ENCODE measurements at places on chromosomes 6 and 20. TPM values are rescaled to one million over a fixed set of nuclear protein-coding genes. Genes with fewer than 3 reads are reported as not detected.

The AMD1 gene
- total RNA-seq: 121 TPM

The KCNK5 gene
- 2.6 TPM for total RNA-seq

DNA sequence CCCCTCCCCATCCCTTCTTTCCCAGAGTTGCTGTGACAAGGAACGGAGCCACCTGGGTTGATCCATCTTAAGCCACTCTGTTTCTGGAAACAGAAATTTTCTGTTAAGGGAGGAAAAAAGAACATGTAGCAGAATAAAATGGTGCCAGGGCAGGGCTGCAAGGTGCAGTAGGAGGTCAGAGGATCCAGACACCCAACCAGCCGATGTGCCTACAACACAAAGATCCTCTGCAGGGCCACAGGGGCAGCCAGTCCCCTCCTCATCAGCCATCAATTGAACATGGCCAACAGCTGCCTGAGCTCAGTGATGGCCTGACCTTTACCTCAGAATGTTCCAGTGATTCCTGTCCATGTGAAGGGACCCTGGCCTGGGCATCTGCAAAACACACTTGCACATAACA is 11.9 kb downstream of the MDFI start:
- no peak for DNase-seq

GRCh38 chr6:89353118-89353556 is 615 bp upstream of the UBE2J1 start:
- no peak for DNase-seq

The DNMT3B gene
- 2.0 TPM for total RNA-seq

DNA sequence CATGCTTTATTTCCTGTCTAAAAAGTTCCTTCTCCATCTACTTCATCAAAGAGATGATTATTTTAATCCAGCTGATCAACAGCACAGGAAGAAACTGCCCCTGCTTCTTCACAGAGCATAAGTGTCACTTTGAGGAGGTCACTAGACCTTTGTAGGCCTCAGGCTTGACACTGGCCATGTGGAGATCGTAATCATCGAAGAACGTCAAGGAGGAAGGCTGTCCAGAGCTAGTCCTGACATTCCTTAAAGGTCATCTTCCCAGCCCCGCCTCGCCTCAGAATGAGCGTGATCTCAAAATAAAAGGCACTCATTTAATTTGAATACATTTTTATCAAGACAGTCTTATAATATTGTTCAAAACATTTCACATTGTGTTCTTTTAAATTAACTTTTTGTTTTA is 445.7 kb upstream of the CDH4 start:
- DNase-seq: no peak

GRCh38 chr6:43668151-43669028 is 19.2 kb downstream of the MRPS18A start:
- peak; percentile 67 for DNase-seq

- DNase-seq: no peak
Measured at GRCh38 chr6:155125906-155126305, 130.8 kb downstream of the TIAM2 start.

GRCh38 chr6:73649783-73650182 is 4.0 kb downstream of the SLC17A5 start:
- DNase-seq: no peak

The CAGE1 gene
- 0.47 TPM for total RNA-seq

The EYA2 gene
- total RNA-seq: not detected

The BTN1A1 gene
- not detected for total RNA-seq

The PHACTR1 gene
- total RNA-seq: not detected

GRCh38 chr20:8242066-8242465 is 110.0 kb downstream of the PLCB1 start:
- DNase-seq: no peak

The TRIM15 gene
- 0.79 TPM for total RNA-seq

- peak; percentile 80 for DNase-seq
Measured at GRCh38 chr6:32087574-32088486, 21.3 kb downstream of the TNXB start.

Measured in MCF 10A (cell line).